ENCODE measurements at places on chromosomes 4 and X.

DNA sequence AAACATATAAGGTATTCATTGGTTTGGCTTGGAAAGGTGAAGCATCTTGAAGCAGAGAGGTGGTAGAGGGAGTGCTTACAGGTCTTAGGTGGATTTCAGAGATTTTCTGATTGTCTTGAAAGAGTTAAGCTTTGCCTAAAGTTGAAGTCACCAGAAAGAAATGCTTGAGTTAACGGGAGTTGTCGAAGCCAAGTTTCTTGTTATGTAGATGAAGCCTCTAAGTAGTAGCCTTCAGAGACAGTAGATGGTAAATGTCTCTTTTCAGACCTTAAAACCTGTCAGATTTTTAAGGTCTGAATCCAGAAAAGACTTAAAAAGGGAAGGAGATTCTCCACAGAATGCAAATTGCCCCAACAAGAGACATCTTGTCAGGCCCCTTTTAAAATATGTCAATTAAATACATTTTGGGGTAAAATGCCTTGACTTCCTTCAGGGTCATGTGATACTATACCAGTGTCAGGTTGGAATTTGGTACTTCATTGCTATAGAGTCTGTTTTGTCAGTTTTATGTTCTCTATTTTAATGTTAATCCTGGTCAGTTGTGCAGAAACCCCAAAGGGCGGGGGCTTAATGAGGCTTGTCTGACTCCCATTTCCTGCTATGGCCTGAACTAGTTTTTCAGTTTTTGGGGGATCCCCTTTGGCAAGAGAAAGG, 81.0 kb downstream of the PCDH18 start:
- DNase-seq, result no peak

DNA sequence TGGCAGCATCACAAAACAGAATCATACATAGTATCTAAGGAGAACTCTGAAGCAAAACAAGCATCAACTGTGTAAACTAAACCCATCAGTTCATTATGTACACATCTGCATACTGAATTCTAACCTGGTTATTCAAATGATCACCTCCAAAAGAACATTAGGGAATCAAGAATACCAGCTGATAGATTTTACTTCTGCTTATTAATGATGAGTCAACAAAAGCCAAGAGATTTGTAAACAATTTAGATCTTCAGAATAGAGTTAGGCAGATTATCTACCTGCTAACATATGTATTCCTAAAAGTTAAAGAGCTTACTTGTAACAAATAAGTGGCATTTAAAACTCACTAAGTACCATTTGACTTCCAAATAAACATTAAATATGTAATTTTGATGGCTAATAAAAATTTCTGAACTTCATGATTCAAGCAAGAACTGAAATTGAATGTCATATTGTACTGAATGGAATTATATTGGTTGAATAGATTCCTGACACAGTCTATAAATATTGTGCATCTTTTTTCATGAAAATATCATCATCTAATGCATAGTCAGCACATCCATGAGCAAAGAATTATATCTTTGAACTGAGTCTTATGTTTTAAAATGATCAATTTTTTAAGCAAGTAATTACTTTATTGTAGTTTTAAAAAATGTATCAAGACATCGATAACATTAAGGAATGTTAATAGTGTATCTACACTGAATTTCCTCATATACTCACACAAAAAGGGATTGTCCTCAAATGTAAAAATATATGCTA, 470.5 kb downstream of the GRXCR1 start:
- DNase-seq, result no peak

DNA sequence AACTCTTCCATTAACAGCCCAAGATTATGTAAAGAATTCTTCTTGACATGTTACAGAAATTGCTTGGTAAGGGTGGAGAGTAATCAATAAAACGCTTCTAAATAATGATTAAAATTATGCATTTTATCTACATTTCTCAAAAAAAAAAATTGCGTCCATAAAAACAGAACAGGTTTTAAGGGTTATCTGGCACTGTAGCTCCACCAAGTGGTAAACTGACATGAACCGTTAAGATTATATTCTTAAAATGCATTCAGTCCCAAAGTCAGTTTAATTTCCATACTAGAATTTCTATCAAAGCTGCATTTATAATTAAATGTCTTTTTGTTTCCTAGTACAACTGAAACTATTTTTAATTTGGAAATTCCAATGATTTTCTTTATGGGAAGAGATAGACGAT, 214.0 kb upstream of the UGT8 start:
- DNase-seq, result no peak

GRCh38 chr4:122701061-122701460, 31.4 kb upstream of the BBS12 start:
- no peak for DNase-seq

DNA sequence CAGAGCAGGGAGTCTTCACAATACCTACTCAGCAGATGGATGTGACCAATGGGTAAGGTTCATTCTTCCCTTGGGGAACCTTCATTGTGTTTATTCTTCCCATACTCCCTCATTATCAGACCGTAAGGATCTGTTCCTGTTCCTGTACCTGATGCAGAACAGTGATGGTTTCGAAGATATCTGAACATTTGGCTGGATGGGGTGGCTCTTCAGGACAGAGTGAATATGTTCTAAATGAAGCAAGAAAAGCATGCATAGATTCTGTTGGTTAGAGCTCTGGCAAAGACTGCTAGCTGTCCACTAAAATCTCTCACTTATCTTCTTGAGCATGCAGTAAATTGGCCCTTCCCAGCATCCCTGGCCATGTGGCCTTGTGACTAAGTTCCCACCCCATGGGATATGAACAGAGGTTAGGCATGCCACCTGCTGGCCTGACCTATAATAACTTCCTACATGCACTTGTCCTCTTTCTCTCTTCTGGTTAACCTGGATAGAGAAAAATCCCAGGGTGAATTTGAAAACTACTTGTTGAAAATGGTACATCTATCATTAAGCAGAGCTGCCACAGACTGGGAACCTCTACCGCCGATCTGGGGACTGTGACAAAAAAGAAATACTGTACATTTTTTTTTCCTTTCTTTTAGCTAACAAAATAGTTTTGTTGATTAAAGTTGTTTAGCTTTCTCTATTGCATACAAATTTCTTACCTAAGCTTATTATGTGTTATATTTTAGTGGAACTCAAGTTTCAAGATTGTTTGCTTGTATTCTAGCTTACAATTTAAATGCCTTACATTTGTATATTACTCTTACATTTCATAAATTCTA, 60.0 kb upstream of the BANK1 start:
- DNase-seq, result no peak

DNA sequence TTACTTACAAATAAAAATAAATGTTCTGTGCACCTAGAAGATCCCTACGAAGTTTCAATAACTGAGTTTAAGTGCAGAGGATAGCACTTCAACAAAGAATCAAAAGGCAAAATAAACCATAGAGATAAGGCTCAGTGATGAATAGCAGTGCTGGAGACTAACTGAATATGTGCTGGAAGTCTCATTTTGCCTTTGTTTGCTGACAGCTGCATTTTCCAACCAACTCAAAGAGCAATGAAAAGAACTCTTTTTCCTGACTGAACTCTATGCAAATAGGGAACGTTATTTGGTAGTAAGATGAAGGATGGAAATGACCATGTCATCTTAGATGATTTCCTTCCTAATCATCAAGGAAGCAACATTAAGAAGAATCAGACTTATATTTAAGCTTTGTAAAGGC, 32.7 kb upstream of the ADH7 start:
- DNase-seq, result no peak

DNA sequence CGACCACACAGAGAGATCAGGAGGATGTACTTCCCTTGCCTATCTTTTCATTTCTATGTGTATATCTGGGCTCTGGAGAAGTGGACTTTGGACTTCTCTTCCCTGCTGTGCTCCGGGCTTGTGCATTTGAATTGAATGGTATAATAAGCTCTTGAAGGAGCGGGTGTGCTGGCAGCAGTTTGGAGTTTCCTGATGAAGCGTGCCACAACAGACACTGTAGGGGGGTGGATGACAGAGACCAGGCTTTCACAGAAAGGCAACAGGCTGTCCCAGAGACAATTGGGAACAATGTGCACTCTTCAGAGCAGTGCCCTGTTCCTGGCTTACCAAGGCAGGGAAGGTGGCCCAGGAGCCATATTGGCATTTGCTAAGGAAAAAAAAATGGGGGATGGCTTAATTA, 170.1 kb downstream of the FRMPD4 start:
- no peak for DNase-seq
